ENCODE measurements at places on chromosomes 6 and 20.

DNA sequence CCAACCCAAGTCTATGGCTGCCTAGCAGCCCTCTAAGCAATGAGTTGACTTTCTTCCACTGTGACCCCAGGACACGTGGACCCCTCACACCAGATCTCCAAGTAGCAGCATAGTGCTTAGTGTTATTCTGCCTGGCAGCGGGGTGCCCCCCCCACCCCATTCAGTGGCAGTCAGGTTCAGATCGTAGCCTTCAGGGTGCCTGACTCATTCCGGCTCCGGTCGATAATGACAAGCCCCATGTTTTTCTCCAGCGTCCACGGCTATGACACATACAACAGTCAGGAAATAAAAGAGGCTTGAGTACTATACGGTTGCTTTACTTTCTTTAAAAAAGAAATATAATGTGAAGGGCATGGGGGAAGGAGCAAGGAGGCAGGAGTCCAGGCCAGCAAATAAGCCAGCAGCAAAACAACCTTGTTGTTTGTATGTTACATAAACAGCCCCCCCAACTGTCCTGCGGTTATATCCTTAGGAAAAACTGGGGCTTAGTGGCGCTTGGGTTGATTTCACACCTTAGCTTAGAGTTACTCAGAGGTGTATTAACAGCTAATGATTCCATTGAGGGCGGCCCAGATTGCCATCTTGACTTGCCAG lies 23.1 kb downstream of the GNAS start:
- DNase-seq = no peak

DNA sequence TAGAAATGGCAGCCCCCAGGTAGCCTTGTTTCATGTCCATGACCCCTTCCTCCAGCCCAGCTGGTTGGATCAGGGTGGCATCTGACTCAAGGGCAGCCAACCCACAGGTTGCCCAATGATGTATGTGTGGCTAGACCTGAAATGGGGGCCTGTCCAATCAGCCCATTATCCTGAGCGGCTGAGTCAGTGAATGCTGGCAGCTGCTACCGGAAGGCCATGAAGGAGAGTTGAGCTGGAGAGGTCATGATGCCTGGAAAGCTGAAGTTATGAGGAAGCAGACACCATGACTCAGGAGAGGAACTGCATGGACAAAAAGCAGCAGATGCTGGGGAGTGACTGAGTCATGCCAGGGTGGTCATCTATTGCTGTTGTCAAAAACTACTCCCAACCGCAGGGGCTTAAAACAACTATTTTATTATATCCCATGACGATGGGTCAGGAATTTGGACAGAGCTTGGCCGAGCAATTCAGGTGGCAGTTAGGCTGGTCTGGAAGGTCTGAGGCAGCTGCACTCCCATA lies 67.3 kb downstream of the MDGA1 start:
- no peak for DNase-seq

DNA sequence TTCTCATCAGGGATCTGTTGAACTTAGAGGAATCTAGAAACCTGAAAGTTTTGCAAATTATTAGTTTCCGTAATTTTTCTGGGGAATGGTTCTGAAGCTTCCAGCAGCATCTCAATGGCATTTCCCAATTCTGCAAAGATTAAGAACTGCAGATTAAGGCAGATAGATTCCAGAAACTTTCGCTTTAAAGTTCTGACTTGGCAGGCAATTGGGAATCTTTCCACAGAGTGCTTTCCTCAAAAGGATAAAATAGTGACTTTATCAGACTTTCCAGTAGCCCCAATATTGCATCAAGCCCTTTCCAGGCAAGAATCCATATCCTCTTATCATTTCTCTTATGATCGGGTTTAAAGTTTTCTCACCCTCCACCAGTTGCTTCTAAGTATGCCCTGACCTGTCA lies 261.1 kb downstream of the FNDC1 start:
- no peak for DNase-seq

GRCh38 chr20:48657426-48658197 lies 170.2 kb downstream of the PREX1 start:
- peak; percentile 72 for DNase-seq

- no peak for DNase-seq
Measured at GRCh38 chr20:60268491-60268890, 310.3 kb downstream of the CDH26 start.

- peak; percentile 55 for DNase-seq
Measured at GRCh38 chr6:142822842-142823241, 122.1 kb downstream of the HIVEP2 start.

DNA sequence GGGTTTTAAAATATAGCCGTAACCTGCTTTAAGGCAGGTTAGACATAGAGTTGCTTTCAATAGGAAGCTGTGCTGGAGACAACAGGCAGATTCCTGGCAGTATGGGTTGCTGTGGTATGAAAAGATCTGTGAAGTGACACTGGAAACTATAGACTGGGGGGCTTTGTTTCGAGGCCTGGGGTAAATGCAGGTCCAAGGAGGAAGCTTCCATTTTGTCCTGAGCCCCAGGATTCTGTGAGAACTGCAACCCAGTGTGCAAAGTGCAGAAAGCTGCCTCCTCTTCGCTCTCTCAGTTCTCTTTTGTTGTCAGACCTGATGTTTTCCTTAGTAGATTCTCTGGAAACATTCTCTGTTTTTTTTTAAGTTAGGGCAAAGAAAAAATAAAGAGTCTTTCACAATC lies 86.9 kb downstream of the LYRM4 start:
- DNase-seq = no peak

DNA sequence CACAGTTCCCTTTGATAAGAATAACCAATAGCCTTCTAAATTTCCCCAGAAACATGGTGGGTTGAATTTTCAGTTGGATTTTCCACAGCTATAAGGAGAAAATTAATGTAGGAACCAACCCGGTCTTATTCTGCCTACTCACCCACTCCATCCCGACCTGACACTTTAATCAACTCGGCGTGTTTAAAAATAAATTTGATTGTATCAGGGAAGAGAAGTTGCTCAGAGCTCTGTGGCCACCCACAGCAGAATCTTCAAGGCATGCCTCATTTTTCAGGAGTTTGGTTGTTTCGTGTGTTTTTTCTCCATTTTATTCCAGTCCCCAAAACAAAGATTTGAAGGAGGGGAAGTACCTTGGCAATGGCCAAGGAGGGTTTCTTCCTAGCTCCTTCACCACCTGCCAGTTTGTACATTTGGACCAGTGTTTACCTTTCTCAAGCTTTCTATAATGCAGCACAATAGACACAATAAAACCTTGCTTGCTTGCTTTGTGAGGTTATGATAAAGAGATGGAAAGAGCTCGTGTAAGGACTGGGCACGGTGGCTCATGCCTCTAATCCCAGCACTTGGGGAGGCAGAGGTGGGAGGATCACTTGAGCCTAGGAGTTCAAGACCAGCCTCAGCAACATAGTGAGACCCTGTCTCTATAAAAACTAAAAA lies 297.2 kb upstream of the JARID2 start:
- DNase-seq = no peak

DNA sequence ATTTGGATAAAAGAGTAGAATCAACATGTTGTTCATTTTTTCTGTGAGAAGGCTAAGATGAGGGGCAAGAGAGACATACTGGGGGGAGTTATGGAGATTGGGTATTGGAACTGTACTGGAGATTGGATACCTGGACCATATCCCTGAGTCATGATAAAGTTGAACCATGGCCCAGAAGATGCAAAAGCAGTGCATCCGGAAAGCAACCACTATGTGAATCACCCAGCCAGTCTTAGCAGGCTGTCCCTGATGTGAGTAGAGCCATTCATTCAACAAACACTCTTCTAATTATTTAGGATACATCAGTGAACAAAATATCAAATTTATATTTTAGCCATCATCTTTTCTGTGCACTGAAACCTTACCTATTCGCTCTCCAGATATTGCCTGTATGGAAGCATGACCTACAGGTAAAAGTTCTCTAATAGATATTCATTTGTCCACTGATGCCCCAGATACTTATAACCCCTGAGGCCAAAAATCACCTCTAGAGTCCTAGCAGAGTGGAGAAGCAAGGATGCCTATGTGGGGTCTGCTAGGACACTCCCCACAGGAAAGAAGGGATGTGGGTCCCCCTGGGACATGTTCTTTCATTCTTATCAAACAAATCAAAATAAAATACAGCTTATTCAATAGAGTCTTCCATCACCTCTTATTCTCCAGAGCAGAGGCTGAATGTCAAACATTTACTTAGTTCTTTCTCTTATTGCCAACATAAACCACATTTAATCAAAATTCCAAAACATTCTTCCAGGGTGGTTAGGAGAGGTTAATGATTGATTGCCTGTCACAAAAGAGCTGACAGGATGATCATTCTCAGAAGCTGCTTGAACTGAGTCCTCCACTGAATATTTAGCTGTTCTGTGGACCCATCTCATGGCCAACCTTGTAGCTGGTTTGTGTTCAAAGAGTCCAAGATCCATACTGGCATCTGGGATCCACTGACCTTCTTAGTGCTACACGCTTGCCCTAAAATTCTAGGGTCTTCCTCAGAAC lies 37.0 kb upstream of the PKHD1 start:
- DNase-seq = no peak

DNA sequence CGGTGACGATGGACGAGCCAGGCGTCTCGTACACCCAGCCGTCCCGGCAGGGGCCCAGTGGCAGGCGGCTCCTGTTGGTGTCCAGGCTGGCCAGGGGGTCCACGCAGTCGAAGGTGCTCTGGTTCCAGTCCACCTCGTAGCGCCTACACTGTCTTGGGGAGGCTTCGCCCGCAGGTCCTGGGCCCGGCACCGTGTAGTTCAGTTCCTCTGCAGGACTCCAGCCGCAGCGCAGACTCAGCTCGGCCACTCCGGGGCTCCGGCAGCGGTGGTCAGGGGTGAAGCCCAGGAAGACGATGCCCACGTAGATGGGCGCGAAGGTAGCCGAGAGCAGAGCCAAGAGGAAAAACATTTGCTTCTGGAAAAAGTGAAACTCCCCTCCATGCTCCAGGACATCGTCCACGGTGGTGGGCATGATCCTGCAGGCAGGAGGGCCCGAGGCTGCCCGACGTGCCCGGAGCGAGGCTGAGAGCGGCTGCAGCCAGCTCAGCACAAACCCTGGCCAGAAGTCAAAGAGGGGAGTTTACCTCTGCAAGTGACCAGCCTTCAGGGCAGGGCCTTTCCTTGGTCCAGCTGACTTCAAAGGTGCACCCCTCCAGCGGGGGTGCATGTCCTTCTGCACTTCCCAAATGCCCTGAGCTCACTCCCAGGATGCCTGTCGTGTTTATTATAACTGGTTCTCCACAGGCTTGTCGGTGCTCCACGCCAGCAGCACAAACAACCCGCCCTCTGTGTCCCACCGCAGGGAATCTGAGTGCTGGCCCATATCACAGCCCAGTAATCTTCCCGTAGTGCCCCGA lies at the start of gene SLC22A2:
SLC22A2 (minus strand) TSS at position 476 of the 797 bp plus-strand sequence; CDS start at position 412, 64 bp downstream.
- no peak for DNase-seq

GRCh38 chr6:124530926-124531325 lies 431.3 kb upstream of the RNF217 start:
- no peak for DNase-seq

GRCh38 chr6:154962753-154963152 lies 32.4 kb upstream of the TIAM2 start:
- no peak for DNase-seq

DNA sequence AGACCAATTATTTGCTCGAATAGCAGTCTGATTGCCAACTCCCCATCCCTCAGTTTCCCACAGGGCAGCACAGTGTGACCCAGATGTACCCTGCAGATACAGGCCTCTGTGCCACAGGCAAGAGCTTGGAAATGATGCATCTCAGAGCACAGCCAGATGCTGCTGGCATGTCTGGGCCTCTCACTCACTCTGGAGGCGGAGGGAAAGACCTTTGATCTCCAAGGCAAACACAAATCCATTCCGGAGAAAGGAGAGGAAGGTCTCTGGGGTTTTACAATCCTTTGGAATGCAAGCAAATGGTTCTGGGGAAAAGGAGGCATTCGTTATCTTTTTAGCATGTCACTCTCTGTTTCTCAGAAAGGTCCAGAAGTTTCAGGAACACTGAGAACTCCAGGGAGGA lies 74.2 kb downstream of the RIOK1 start:
- DNase-seq = no peak

DNA sequence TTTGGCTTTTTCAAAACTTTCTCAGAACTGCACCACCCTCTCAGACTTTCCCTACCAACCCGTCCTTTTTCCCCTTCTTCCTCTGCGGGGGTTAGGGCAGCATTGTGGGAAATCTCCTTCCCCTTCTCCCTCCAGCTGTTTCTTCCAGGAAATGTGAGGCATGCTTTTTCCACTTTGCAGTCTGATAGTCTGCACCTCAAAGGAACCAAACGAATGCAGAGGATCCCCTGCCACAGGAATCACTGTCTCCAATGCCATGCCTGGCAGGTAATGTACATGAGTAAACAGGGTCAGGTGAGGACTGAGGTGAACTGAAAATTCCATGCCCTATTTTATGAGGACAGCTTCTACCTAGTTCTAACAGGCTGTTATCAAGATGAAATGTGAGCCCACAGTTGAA lies 218.4 kb downstream of the BCAS1 start:
- no peak for DNase-seq

DNA sequence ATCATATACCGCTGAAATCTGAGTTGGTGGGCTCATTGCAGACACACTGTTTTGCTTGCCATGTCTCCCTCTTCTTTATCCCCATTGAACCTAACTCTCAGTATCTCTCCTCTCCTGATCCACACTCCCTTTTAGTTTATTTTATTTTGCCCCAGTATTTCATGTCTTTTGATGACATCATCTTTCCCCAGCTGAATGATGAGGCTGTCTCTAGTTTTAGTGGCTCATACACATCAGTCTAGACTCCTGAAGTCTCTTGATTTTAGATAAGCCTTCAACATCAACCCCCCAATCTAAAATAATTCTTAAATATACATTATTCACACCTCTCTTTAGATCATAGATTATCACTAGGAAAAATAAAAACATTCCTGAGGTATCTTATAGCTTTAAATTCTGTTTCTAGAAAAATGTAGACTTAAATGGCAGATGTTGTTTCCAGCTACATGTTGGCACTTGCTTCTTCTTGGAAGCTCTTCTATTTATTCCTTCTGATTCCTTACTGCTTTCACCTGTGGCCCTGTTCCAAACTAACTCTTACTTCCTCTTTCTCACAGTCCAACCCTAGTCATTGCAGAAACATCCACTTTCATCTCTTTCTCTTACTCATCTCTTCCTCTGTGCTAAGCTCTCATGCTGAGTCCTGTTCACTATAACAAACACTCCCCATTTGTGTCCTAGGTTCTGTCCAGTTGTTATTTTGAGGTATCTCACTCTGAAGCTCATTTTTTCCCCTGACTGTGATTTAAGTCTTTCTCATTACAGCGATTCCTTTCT lies 191.9 kb upstream of the SLC35B3 start:
- no peak for DNase-seq

DNA sequence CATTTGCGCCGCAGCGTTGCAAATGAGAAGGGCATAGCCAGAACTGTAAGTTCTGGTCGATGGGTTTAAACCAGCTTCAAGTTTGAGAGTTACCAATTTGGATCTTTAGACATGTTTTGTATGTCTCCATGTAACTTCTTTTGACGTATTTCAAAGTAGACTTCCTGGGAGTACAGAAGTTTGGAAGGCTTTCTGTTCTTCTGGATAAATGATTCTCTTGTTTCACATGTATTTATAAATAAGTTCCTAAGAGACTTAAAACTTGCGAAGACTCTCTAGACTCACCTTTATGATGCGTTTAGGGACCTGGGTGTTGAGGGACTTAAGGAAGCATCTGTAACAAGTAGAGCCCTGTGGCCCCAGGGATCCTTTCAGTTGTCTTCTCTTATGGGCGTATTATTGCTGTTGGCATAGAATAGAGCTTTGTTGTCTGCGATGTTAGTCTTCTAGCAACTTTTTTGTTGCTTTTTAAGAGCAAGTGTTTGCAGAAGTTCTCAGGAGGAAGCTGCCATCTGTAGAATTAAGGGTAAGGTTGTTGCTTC lies 1.3 kb downstream of the CDYL start:
- DNase-seq = no peak

GRCh38 chr6:105680131-105680530 lies 277.2 kb upstream of the PREP start:
- DNase-seq = no peak

Measured in NCI-H1105 treated with DMSO at 0.1 percent for 48 hours (cell line).